ENCODE measurements at places on chromosomes 1 and 21. TPM values are rescaled to one million over a fixed set of nuclear protein-coding genes. Genes with fewer than 3 reads are reported as not detected.

TSTD1 gene
- 7.4 TPM for total RNA-seq

CD34 gene
- 18.7 TPM for total RNA-seq

RHBDL2 gene
- 0.22 TPM for total RNA-seq

CTSS gene
- total RNA-seq: 35.2 TPM

DPT gene
- total RNA-seq: not detected

CD1D gene
- not detected for total RNA-seq

S100A7A gene
- not detected for total RNA-seq

CELSR2 gene
- 0.80 TPM for total RNA-seq

FCAMR gene
- not detected for total RNA-seq

CELA3A gene
- not detected for total RNA-seq

TGFB2 gene
- total RNA-seq: 2.8 TPM

RNU1-2 gene
- under 0.01 TPM for total RNA-seq

OR2T2 gene
- total RNA-seq: not detected

ADAMTSL4 gene
- 0.86 TPM for total RNA-seq

ALPL gene
- not detected for total RNA-seq

GSTM5 gene
- 0.40 TPM for total RNA-seq

MMEL1 gene
- 1.1 TPM for total RNA-seq

MYOG gene
- total RNA-seq: not detected

LCE1F gene
- total RNA-seq: not detected

Measured in thoracic aorta endothelial cell (primary cell).